GM06990 (cell line): ENCODE measurements at places on chromosomes 13 and 19.

GRCh38 chr19:49855277-49855675, 4.3 kb downstream of the PTOV1 start:
- no peak for DNase-seq

DNA sequence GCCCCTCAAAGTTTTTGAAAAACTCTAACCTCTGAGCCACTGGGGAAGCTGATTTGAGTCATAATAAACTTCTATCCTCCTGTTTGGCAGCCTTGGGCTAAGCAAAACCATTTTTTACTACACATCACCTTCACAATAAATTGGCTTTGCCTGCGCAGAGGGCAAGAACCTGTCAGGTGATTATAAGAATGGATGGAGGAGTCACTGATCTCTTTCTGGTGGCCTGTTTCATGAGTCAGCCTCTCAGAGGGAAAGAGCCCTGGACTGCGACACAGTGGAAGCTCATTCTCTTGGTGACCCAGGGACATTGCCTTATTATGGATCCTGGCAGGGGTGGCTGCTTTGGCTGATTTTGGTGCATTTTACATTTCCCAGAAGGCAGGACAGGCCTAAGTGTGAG, 17.5 kb upstream of the PSG9 start:
- DNase-seq, result no peak

- peak; percentile 80 for DNase-seq
Observed at GRCh38 chr13:50594276-50595051, 249.0 kb downstream of the DLEU7 start.

DNA sequence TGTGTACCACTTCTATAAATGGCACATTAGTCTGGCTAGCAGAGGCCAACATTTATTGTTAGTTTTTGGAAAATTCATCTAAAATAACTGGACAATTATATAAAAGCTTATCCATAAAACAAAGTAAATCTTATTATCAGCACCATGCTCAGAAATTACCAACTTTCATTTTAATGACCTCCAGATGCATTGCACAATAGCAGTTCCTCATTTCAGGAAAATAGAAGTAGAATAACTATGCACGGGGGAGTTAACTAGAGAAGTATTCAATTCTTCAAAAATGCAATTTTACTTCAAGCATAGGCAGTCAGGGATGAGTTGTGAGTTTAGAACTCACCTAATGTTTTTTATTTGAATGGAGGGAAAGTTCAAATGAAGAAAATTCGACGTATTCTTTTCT, 1023.5 kb downstream of the PCDH17 start:
- DNase-seq, result no peak

- DNase-seq, result no peak
Observed at GRCh38 chr19:19588546-19588945, 29.9 kb downstream of the PBX4 start.
